H54 (cell line): ENCODE measurements at places on chromosomes 16 and 17.
A peak's percentile ranks its signal among the peaks of the same experiment; 100 is the strongest.

GRCh38 chr16:11482946-11483748, 103.6 kb downstream of the LITAF start:
- no peak for DNase-seq

GRCh38 chr17:66985338-66986237, 21.1 kb downstream of the CACNG4 start:
- no peak for DNase-seq

DNA sequence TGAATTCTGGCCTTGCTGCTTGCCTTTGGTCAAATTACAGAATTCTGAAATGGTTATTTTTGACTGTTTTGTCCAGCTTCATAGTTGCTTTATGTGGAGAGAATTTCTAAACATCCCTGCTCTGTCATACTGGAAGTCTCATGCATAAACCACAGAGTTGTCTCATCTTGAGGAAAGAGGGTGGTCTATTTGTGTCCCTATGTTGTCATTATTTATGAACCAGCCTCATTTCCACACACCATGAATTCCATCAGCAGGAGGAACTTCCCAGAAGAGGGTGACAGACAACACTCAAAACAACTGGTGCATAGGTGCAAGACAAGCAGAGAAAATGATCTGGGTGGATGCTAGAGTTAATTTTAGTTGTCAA, 525.8 kb upstream of the GOT2 start:
- DNase-seq: no peak

GRCh38 chr17:30278032-30278431, 13.7 kb downstream of the BLMH start:
- DNase-seq: no peak

DNA sequence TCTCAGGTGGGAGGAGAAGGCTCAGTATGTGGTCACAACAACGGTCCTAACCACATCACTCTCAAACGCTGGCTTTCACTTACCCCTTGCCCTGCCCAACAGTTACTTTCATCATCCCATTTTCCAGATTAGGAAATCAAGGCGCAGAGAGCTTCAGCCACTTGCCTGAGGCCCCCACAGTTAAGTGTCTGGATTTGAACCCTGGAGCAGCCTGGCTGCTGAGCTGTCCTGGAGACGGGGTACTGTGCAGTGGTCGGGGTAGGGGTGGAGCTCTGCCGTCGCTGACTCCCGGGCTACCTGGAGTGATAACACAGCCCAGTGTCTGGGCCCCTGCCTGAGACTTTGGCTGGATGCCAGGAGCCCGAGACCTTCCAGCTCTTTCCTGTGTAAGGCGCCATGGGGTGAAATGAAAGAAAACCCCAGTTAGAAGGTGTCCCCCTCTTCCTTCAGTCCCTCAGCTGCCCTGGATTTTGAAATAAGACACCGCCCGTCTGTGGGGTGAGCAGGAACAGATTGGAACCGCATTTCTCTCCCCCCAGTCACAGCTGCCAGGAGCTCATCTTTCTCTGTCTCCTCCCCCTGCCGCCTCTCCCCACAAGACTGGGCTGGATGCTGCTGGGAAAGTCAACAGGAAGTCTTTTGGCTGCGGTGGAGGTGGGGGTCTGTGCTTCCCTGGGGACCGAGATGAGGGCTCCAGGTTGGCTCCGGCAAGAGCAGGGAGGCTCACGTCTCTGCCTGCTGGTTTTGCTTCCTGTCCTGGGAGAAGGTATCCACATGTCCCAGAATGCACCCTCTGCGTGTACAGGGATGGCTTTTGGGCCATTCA, 280.2 kb downstream of the SEC14L1 start:
- peak; percentile 40 for DNase-seq

GRCh38 chr16:50695017-50696000, 1.9 kb downstream of the NOD2 start:
- no peak for DNase-seq

DNA sequence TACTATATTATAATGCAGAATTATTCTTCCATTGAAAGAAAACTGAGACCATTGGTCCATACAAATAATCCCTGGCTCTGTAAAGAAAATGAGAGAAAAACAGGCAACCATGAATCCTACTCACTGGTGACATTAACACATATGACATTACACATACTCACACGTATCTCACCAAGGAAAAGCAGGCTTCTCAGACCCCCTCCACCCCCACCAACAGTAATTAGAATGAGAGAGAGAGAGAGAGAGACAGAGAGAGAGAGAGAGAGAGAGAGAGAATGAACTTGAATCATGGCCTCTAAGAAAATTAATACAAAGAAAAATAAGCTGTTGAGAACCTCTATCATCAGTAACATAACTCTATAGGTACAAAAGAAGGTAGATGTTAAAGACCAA, 132.0 kb downstream of the SNX11 start:
- DNase-seq: no peak

DNA sequence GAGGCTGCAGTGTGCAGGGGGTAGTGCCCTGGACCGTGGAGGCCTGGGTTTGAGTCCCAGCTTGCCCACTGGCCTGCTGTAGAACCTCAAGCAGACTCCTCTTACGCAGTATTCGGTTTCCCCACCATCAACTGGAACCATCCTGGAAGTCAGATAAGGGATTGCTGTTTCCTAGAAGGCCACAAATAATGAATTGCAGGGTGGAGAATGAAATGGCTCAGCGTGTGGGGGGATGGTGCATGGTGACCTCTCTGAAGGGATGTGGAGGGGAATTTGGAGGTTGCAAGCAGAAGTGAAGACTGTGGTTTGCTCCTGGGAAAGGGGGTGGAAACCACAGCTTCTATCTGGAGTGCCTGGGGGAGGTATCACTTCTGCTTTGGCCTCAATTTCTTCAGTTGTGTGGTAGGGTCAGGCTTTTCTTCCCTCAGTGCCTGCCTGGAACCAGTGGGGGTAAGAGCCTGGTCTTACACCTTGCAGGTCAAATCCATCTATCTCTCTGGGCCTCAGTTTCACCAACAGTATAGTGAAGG, 1.7 kb downstream of the ADGRG5 start:
- no peak for DNase-seq

DNA sequence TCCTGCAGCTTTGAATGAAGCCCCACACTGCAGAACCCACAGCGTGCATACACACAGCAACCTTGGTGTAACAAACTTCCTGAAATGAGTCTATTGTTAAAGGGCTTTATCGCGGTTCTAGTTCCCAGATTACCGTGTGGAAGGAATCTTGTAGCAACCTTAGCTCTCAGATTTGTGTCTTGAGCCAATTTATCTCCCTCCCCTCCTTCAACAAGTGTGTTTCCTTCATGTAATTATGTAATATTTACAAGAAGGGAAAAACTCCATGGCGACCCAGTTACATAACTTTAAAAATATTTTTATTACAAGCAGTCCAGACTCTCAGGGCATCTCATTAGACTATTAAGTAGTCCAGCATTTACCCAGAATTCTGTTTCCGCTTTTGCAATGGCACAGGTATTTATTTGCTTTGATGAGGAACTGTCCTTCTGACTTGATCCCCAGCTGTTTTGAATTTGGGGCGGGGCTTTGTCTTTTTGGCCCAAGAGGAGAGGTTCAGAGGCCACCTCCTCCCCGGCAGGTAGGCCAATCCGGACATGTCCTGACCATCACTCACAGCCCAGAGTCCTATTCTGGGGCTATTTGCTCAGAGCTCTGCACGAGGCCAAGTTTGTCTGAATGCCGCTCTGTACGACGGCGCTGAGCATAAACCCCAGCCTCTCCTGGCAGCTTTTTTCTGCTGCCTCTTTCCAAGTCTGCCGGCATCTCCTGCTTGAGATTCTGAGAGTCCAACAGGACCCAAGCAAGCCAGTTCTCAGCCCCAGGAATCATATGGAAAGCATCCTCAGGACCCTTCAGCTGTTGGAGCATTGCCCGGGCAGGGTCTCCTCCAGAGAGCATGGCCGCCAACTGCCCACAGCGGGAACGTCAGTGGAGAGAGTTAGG, 35.6 kb downstream of the CLEC16A start:
- DNase-seq: no peak

- DNase-seq: no peak
Observed at GRCh38 chr17:79838522-79839274, 542 bp downstream of the CBX4 start.

DNA sequence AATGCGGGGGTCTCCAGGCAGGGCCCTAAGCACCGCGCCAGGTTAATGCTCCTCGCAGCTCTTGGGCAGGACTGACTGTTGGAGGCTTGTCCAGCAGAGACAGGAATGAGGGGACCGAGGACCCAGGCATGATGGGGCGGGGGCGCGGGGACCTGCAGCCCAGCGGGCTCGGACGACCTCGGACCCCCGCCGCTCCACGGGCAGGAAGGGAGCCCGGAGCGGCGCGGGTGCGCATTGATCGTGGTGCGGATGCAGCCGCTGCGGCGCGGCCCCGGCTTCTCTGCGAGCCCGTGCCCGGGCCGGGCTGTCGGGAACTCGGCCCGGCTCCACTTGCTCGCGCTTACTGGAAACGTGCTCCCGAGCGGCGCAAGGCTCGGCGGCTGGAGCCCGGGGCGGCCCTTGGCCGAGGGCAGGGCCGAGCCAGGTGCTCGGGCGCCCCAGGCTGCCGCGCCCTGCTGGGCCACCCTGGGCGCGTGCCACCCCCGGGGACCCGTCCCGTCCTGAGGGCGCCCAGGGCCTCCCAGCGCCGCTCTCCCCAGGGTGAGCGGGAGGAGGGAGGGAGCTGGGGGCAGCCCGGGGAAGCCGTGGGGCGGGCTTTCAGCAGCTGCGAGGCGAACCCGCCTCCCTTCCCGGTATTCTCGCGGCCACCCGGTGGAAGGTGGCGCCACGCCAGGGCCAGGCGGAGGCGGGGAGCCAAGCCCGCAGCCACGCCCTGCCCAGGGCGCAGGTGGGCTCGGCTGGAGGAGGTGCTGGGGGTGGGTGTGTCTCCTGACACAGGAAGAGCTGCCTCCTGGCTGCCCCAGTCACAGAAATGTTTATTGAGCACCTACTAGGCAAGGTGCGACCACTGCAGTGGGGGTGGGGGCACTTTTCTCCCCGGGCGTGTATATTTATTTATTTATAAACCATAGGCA, 45.9 kb downstream of the SOCS3 start:
- DNase-seq: peak; percentile 93

GRCh38 chr16:29156511-29156910, 171.7 kb downstream of the LAT start:
- no peak for DNase-seq

- DNase-seq: no peak
Observed at GRCh38 chr17:34126965-34127364, 128.1 kb upstream of the CCL2 start.

DNA sequence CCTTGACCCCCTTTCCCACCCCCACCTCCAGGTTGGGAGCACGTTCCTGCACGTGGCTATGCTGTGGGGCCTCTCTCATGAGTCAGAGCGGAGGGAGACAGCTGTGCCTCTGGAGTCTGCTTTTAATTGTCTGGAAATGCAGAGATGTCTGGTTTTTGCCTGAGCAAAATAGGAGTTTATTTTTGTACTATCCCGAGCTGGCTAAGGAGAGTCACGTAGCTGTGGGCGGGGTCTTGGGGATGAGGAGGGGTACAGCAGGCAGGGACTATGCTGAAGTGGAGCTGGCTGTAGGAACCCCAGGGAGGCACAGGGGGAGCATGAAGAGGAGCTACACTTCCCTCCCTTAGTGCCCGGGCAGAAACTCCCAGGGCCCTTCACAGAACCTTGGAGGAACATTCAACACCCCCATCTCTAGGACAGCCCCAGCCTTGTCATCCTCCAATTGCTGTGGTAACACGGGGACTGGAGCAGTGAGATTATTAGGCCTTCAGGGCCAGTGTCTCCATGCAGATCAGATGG, 44.7 kb upstream of the LGALS9 start:
- DNase-seq: no peak

GRCh38 chr17:19003543-19004420, 782 bp downstream of the FAM83G start:
- DNase-seq: peak; percentile 65

DNA sequence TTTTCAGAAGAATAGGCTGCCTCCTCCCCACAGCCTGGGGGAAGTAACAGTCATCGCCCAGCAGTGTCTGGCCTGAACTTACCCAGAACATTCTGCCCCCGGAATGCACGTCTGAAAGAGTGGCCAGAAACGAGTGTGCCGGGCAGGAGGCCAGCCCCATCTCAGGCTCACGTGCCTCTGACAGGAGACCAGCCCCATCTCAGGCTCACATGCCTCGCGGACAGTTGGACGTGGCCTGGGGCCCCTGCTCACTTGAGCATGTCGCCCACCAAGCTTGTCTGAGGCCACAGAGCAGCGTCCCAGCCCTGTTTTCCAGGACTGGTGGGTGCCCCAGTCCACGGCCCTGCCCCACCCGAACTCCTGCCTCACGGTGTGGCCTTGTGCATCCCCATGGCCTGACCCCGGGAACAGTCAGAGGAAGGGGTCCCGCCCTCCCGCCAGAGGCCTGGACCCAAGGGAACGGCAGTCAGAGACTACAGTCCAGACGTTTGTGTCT, 16.3 kb upstream of the CDH15 start:
- DNase-seq: no peak

- no peak for DNase-seq
Observed at GRCh38 chr17:60749050-60749449, 71.4 kb downstream of the BCAS3 start.

- DNase-seq: no peak
Observed at GRCh38 chr17:14302431-14303099, 1.7 kb downstream of the HS3ST3B1 start.

DNA sequence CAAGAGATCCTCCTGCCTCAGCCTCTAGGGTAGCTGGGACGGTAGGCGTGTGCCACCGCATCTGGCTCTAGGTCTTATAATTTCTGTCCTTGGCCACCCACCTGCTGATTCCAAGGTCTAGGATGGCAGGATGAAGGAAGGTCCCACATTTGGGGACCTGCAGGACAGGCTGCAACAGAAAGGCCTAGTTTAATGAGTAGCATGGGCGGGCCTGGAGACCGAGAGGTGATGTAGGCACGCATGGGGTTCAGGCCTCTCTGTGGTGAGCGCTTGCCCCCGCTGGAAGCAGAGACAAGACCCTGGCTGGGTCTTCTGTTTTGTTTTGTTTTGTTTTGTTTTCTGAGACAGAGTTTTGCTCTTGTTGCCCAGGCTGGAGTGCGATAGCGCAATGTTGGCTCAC, 33.7 kb downstream of the TMEM235 start:
- DNase-seq: no peak

- no peak for DNase-seq
Observed at GRCh38 chr17:45874151-45874550, 20.2 kb upstream of the MAPT start.

- DNase-seq: peak; percentile 94
Observed at GRCh38 chr17:57875290-57876022, 25.6 kb upstream of the MRPS23 start.

- peak; percentile 30 for DNase-seq
Observed at GRCh38 chr17:60039114-60039846, 39.4 kb downstream of the HEATR6 start.

DNA sequence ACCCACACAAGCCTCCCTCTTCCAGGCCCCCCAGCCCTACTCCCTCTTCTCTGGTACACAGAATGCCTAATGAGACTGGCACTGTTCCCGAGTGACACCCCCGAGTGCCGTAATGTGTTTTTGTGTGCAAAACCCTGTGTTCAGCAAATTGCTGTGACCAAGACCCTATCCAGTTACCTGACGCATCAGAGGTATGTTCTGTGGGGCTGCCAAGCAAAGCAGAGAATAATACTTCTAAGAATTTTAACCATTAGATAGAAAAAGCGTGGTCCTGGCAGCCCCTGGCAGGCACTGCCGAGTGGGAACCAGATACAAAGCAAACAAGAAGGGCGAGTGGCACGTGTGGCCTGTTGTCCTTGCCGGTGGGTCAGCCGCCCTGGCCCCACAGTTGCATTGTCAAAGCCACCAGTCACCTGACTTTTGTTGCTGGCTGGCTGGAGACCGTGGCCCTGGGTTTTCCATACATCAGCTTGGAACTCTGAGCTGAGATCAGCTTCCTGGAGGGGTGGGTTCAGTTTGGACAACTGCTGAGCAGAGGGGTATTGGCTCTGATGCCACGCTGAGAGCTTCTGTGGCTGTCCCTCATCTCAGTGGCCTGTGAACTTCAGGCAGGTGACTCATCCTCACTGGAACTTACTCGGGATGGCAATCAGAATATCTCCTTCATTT, 69.1 kb upstream of the BRD7 start:
- DNase-seq: no peak

GRCh38 chr17:35742896-35743477, 10.1 kb downstream of the GAS2L2 start:
- no peak for DNase-seq
